Adrenal gland (tissue), 19 donors: ENCODE measurements at places on chromosomes 1 and 21. TPM values are rescaled to one million over a fixed set of nuclear protein-coding genes. Genes with fewer than 3 reads are reported as not detected.
A peak's percentile ranks its signal among the peaks of the same experiment; 100 is the strongest.

- no peak for DNase-seq
- H3K27ac ChIP-seq = no peak overlapping the region
- no peak overlapping the region for H3K4me3 ChIP-seq
- H3K4me1 ChIP-seq = no peaks in the 10 kb centered on the region
- no peaks in the 10 kb centered on the region for H3K27me3 ChIP-seq
Measured at GRCh38 chr1:160522136-160522535, 919 bp downstream of the SLAMF6 start.

DNA sequence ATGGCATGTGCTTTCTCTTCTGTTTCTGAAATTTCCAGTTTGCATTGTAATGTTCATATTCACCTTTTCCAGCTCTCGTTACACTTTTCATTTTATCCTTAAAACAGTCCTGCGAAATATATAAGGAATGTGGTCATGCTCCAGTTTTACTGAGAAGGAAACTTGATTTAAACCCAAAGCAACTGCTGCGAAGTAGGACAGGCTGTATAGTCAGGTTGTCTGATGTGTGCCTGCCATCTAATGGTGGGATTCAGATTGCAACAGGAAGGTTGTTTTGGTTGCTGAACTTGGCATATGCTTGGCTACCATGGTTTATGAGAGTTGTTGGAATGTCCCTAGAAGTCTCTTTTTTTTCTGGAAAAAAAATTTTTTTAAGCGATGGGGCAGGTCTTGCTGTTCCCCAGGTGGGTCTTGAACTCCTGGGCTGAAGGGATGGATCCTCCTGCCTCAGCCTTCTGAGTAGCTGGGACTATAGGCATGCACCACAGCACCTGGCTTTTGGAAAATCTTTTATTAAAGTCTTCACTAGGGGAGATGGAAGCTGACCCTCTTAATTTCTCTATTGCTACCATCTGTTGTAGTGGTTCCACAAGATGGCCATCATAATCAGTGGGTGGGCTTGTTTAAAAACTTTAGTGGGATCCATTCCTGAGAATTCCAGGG is 86.9 kb downstream of the UCK2 start:
- H3K36me3 ChIP-seq = no peaks in the 10 kb centered on the region
- peak; percentile 62 for DNase-seq
- H3K27ac ChIP-seq = no peak overlapping the region
- H3K27me3 ChIP-seq = no peaks in the 10 kb centered on the region

DNA sequence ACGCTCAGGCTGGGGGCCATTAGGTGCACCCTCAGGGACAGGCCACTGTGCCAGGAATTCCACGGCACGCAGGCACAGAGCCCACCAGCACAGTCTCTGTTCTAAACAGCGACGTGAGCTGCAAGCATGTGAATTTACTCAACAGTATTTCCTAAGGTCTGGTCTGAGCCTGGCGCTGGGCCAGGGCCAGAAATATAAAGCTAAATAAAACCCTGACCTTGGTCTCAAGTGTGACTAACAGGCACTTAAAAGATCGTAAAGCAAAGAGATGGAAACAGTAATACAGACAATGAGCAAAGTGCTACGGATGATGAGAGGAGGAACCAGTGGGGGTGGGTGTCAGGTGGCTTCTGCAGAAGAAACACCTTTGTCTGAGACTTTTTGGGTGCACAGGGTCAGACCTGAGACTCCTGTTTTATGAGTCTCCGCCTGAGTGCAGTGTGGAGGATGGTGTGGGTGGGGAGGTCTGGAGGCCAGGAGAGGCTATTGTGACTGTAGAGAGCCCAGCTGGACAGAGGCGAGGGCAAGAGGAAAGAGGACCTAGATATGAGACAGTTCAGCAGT is 53.4 kb upstream of the EDN2 start:
- H3K4me1 ChIP-seq = peaks cover 20% of the 10 kb centered on the region
- no peaks in the 10 kb centered on the region for H3K36me3 ChIP-seq
- no peaks in the 10 kb centered on the region for H3K27me3 ChIP-seq
- H3K27ac ChIP-seq = no peak overlapping the region
- H3K4me3 ChIP-seq = no peak overlapping the region

- H3K27me3 ChIP-seq = no peaks in the 10 kb centered on the region
- no peaks in the 10 kb centered on the region for H3K4me1 ChIP-seq
- no peak overlapping the region for H3K4me3 ChIP-seq
- no peak overlapping the region for H3K27ac ChIP-seq
- H3K36me3 ChIP-seq = no peaks in the 10 kb centered on the region
Measured at GRCh38 chr1:217535601-217536377, 95.1 kb downstream of the GPATCH2 start.

- H3K4me1 ChIP-seq = peaks cover 64% of the 10 kb centered on the region
- H3K4me3 ChIP-seq = no peak overlapping the region
- no peak overlapping the region for H3K27ac ChIP-seq
- H3K36me3 ChIP-seq = peaks cover 80% of the 10 kb centered on the region
- no peak for DNase-seq
- no peaks in the 10 kb centered on the region for H3K27me3 ChIP-seq
Measured at GRCh38 chr1:54872036-54872331, 15.0 kb downstream of the DHCR24 start.

GRCh38 chr1:17744666-17745478 is 10.3 kb upstream of the ACTL8 start:
- no peaks in the 10 kb centered on the region for H3K36me3 ChIP-seq
- H3K27me3 ChIP-seq = peaks cover 4% of the 10 kb centered on the region
- DNase-seq = no peak
- no peak overlapping the region for H3K4me3 ChIP-seq

DNA sequence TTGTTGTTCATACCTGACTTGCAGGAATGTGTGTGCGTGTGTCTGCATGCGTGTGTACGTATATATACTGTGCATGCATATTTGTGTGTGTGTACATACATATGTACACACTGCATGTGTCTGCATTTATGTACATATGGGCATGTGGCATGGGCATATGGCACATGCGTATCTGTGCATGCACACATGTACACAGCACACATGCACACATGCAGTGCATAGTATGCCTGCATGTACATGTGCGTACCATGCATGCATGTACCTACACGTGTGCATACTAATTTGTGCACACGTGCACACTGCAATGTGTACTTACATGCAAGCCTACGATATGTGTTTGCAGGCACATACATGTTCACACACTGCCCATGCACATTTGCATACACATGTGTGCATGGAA is 43.9 kb downstream of the GALNT2 start:
- H3K36me3 ChIP-seq = no peaks in the 10 kb centered on the region
- H3K4me1 ChIP-seq = peaks cover 28% of the 10 kb centered on the region
- DNase-seq = no peak
- no peak overlapping the region for H3K4me3 ChIP-seq

DNA sequence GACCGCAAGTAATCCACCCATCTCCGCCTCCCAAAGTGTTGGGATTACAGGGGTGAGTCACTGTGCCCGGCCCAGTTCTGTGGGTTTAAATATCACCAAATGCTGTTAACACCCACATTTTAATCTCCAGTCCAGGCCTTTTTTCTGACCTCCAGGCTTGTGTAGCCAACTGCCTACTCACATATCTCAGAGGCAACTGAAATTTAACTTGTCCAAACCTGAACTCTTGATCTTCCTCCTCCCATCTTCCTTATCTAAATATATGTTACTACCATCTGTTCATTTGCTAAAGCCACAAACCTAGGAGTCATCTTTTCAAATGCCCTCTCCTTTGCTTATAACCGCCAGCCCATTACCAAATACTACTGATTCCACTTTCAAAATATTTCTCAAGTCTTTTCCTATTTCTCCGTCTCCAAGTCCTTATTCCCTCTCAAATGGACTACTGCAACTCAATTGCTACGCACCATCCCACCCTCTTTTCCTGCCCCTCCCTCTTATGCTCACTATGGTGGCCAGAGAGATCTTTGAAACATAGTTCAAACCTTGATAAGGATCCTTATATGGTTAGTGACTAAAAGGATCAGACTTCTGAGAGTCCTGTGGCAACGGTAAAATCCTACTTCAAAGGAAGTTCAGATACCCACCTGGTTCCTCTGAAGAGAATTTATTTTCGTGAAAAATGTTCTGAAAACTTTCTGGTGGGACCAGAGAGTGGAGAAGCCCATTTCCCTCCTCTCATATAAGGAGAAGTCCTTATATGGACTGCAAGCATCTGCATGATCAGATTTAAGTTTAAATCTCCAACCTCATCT is 78.5 kb upstream of the CDC42BPA start:
- DNase-seq = no peak
- no peak overlapping the region for H3K4me3 ChIP-seq
- no peaks in the 10 kb centered on the region for H3K36me3 ChIP-seq
- H3K27ac ChIP-seq = no peak overlapping the region

The LENEP gene
- total RNA-seq = not detected

The C1QC gene
- 476 TPM for total RNA-seq
